ENCODE measurements at places on chromosomes 6 and 20. TPM values are rescaled to one million over a fixed set of nuclear protein-coding genes. Genes with fewer than 3 reads are reported as not detected.

GRCh38 chr6:43193929-43194328 lies 11.9 kb downstream of the CUL9 start:
- DNase-seq, result no peak

DNA sequence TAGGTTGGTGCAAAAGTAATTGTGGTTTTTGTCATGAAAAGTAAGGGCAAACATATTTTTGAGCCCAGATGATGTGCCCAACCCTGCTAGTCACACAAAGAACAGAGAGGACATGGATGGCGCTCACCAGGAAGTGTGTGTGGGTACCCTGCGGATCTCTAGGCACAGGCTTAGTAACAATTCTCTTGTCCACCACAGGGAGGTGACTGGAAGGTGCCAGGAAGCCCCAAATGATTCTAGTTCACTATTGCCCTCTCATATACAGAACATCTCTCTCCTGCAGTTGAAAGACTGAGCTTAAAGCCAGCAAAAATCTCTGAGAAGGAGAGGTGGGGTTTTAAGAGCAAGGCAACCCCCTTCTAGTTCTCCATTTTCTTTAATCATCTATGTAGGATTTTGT lies 272.1 kb upstream of the TAB2 start:
- DNase-seq, result no peak

The EDN1 gene
- total RNA-seq, result 2.3 TPM

- DNase-seq, result no peak
Observed at GRCh38 chr20:19433371-19434350, 221.2 kb downstream of the SLC24A3 start.

DNA sequence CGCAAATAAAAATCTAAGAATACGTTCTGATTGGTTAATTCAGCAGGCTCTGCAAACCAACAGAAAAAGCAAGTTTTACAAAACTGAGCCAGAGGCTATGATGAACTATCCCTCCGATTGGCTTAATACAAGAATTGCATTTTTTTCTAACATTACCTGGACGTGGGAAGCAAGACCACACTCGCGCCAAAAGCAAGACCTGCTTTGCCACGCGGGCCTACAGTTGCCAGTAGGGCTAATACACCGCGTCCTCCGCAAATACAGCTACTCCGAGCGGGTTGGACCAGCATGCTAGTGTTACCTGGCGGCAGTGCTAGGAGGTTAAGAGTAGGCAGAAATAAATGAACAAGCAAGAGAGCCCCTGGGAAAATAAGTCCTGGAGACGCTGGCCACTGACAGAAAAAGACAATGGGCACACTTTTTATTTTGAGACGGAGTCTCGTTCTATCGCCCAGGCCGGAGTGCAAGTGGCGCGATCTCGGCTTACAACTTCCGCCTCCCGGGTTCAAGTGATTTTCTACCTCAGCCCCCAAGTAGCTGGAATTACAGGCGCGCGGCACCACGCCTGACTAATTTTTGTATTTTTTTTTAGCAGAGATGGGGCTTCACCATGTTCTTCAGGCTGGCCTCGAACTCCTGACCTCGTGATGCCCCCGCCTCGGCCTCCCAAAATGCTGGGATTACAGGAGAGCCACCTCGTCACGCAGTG lies 131.9 kb upstream of the BTN3A2 start:
- no peak for DNase-seq

The OR14J1 gene
- total RNA-seq, result not detected

- peak; percentile 30 for DNase-seq
Observed at GRCh38 chr6:6333501-6333900, 13.0 kb upstream of the F13A1 start.

The OR2H1 gene
- total RNA-seq, result not detected

DNA sequence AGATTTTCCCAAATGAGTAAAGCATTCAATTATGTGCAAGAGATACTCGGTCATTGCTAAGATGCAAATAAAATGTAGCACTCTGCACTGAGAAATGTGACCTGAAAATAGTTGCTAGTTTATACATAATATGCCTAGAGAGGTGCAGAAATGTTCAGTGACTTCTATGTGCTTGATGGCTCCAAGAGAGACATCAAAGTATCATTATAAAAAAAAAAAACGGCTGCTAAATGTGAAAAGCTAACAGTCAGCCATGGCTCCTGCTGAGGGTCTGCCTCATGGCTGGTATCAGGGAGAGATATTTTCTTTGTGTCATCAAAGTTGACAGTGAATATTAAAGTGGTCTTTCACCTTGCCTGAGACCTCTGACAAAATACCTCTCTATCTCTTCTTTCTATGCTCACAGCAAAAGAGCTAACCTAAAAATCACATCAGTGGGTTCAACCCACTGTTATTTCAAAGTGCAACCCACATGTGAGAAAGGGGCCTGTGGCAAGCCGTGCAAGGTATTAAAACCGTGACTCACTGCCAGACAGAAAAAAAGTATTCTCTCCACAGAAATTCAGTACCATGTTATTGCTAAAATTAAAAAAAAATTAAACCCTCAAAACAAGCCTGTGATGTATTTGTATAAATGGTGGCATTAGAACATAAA lies 259.0 kb downstream of the HIVEP2 start:
- DNase-seq, result no peak

DNA sequence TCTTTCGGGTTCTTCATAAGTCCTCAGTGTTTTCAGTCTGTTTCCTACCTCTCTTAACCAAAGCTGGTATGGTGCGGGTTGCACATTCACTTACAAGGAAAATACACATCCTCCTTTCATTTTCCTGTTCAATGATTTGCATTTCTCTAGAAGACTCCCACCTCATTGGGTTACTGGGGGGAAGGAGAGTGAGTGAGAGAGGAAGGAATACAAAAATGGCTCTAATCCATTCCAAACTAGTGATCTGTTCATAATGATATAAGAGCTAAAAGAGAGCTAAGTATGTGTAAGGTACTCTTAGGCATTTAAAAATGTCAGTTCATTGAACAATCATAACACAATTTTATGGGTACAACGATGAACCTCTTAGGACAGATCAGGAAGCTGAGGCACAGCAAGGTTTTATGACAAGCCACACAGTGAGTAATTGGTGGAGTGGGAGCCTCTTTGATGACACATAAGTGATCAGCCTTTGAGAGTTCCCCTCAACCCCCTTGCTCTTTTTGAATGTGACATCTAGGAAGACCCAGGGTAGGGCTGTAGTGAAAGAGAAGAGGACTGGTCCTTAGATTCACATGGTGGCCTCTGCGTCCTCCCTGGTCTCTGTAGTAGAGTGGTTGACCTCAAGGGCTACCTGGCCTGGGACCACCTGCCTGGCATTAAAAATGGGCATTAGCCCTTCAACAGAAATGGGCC lies 328.4 kb upstream of the SOX4 start:
- DNase-seq, result no peak

DNA sequence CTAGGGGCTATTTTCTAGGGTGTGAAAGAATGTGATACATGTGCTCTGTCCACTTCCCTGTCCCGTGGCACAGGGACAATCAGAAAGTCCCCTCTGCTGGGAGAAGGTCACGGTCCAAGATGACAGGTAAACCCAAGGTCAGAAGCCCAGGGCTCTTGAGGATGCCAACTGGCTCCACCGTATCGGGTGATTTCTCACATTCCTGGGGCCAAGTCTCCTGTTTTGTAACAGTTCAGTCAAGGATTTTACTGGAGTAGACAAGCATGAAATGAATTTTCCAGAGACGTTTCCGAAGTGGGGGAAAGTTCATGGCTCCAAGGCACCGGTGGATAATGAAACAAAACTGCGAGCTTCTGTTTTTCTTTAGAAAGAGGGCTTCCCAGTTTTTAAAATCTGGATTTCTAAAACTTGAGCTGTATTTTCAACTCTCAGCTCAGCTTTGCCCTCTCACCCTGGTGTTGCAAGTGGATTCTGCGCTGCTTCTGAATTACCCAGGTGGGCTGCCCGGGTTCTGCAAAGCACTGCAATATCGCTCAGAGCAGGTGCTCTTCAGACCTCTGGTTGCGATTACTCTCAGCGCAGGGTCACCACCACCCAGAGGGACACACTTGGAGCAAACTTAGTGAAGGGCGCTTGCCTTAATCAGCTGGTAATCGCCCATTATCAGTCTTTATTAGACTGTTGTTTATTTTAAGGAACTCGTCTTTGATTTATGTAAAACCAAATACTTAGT lies 64.4 kb upstream of the TMEM170B start:
- no peak for DNase-seq

DNA sequence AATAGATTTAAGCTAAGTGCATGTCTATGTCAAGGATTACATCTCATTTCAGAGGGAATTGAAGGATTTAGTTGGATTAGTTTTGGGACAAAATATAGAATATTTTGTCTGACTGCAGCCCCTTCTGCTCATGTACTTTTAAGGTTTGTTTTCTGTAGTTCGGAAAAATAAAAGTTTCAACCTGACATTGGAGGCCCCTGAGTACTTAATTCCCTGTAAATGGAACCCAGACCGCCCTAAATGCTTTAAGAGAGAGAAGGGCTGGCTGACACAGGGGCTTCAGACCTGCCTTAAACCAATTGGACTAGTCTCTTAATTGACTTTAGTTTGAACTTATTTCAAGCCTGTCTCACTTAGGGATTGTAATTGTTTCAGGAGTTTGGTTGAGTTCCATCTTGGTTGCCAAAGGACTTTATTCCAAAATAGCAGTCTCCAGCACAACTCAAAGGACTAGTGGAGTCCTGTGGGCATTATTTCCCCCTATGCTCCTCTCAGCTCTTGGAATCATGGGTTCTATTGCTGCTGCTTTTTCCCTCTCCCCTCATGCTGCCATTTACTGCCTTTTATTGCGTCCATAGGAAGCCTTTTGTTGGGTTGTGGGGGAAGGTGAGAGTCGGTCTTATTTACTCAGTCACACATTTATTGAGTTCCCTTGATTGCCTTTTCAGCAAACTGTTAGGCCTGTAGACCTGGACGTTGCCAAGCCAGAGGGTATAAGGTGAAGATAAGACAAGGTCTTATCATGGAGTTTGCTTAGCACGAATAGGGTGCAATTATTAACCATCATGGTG lies 14.5 kb downstream of the BRD2 start:
- DNase-seq, result no peak

- DNase-seq, result no peak
Observed at GRCh38 chr6:34489207-34489805, 23.4 kb downstream of the PACSIN1 start.

DNA sequence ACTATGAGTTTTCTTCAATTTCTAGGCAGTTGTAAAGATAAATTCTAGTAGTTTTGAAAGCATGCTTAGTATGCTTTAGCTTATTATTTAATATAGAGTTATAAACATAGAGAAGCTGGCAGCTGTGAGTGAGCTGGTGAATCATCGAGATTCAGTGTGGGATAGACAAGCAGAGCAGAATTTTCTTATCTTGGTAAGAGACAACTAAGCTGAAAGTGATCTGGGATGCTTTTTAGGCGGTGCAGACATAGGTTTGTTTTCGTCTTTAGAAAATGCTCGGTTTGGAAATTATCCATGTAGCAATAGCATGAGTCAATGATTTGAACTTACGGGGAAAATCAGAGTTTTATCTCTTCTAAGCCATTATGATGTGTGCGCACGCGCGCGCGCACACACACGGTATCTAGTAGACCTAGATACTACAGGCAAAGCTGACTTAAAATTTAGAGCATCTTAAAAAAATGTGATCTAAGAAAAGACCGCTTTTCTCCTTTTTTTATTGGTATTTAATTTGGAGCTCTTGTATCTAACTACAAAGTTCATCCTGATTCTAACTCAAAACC lies 128.3 kb upstream of the MAP3K7 start:
- DNase-seq, result peak; percentile 6

The MEI4 gene
- total RNA-seq, result 0.06 TPM

DNA sequence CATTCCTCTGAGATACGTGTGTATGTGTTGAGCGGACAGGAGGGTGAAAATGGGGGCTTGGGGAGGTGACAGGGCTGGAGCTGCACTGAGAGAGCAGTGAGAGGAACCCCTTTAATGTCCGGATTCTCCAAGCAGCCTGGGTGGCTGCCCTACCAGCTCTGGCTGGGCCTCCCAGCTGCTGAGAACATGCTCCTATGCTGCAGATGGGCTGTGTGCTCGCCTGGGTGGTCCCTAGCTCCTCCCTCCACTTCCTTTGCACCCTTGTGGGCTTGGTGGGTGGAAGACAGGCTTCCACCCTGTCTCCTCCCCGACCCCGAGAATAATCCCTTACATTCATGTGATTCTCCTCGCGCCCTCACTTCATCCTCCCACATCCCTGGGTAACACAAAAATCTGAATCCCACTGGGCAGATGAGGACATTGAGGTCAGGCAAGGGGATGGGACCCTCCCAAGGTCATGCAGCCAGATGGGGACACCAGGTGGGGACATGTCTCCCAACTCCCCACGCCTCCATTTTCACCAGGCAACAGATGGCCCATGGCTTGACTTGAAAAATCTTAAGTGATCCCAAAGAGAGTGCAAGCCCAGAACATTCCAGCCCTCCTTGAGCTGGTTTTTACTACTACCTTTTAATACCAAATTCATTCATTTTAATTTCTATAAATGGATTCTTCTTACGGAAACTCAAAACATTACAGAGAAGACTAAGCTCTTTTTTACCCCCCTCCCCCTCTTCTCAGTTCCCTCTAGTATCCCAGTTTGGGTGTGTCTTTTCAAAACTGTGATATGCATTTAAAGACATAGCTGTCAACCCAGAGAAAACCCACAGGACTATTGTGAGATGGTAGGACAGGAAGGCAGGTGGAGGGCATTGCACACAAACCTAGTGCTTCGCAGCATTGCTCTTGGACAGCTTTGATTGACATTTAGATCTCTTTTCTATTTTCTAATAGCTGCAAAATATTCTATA lies 5.0 kb upstream of the PDRG1 start:
- DNase-seq, result no peak

GRCh38 chr6:41021832-41022231 lies 17.2 kb downstream of the UNC5CL start:
- DNase-seq, result peak; percentile 91

DNA sequence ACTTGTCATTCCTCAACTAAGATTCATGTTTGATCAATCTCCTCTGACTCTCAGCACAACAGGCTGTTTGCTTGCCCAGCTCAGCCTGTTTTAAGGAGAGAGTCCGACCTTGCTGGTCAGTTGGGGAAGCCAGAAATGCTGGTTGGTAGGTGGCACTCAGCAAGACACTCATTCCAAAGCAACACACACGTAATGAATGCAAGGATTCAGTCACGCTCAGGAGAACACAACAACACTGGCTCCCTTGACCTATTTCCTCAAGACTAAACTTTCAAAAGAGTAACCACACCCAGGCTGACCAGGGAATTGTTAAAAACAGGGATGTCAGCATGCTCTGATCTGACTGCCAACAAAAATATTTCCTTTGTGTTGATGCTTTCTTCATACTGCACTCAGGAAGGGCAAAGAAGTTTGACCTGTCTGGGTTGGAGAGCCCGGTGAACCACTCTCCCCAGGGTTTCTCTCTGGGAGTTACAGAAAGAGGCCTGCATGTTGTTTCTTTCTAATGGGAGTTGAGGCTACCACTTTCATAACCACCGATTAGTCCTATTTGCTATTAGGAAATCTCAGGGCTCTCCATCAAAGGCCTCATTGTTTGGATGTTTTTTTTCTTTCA lies 25.6 kb upstream of the PREP start:
- peak; percentile 41 for DNase-seq
